ENCODE measurements at places on chromosomes 1 and 21. TPM values are rescaled to one million over a fixed set of nuclear protein-coding genes. Genes with fewer than 3 reads are reported as not detected.

Gene CFHR5
- not detected for total RNA-seq

Gene CYP4Z1
- 0.79 TPM for total RNA-seq

Gene SH2D2A
- 1.9 TPM for total RNA-seq

Gene IGSF5
- total RNA-seq = 4.2 TPM

Gene ATG4C
- 9.9 TPM for total RNA-seq

Gene ADCY10
- 0.40 TPM for total RNA-seq

Gene PRDM16
- total RNA-seq = 16.7 TPM

Gene PTPRU
- total RNA-seq = 21.5 TPM

Gene TCHH
- total RNA-seq = not detected

Gene SHE
- total RNA-seq = 11.6 TPM

Gene TMPRSS15
- not detected for total RNA-seq

Gene CYP4A11
- not detected for total RNA-seq

Gene CLDN14
- total RNA-seq = not detected

Gene ORC1
- total RNA-seq = 1.4 TPM

Gene NR5A2
- total RNA-seq = 0.44 TPM

Gene NBPF4
- total RNA-seq = not detected

Gene HMCN1
- 3.3 TPM for total RNA-seq

Gene CBR3
- 5.5 TPM for total RNA-seq
